Kidney (tissue), 22 donors: ENCODE measurements at places on chromosomes 13 and 19. TPM values are rescaled to one million over a fixed set of nuclear protein-coding genes. Genes with fewer than 3 reads are reported as not detected.
A peak's percentile ranks its signal among the peaks of the same experiment; 100 is the strongest.

FLT1 gene
- total RNA-seq, result 45.7 TPM

RAD23A gene
- total RNA-seq, result 79.2 TPM

ZNF284 gene
- 2.5 TPM for total RNA-seq

- no peaks in the 10 kb centered on the region for H3K36me3 ChIP-seq
- H3K4me3 ChIP-seq, result no peak overlapping the region
- H3K27me3 ChIP-seq, result no peaks in the 10 kb centered on the region
- H3K27ac ChIP-seq, result no peak overlapping the region
- no peaks in the 10 kb centered on the region for H3K4me1 ChIP-seq
- DNase-seq, result no peak
Observed at GRCh38 chr13:79226938-79227337, 179.1 kb downstream of the RBM26 start.

DNA sequence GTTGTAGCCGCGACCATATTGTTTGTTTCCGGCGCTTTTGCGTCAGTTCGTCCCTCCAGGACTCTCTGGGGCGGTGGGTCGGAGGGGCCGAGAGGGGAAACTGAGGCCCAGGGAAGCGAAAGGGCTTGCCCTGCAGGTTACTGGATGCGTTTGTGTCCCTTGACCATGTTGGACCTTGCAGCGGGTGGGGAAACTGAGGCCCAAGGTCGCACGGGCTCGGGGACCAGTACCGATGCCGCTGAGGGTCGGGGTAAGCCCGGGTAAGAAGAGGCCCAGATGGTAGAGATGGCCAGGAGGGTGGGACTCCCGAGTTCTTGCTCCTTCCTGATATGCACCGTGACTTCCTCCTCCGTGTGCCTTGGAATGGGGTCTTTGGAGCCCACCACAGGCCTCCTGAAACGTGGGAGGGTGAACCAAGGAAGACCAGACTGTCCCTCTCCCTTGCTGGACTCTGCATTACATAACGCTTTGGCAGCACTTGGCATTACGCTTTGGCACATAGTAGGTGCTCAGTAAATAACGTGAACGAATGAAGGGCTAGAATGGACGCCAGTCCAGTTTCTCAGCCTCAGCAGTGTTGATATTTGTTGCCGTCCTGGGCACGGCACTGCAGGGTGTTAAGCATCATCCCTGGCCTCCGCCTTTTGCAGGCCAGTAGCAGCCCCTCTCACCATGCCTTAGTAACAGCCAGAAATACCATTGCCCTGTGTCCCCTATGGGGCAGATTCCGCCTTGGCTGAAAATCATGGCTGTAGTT is 743 bp downstream of the CHAF1A start:
- no peak for DNase-seq
- peaks cover 15% of the 10 kb centered on the region for H3K4me1 ChIP-seq
- H3K27me3 ChIP-seq, result no peaks in the 10 kb centered on the region
- H3K27ac ChIP-seq, result no peak overlapping the region
- H3K4me3 ChIP-seq, result peak overlapping the region; percentile 75

DNA sequence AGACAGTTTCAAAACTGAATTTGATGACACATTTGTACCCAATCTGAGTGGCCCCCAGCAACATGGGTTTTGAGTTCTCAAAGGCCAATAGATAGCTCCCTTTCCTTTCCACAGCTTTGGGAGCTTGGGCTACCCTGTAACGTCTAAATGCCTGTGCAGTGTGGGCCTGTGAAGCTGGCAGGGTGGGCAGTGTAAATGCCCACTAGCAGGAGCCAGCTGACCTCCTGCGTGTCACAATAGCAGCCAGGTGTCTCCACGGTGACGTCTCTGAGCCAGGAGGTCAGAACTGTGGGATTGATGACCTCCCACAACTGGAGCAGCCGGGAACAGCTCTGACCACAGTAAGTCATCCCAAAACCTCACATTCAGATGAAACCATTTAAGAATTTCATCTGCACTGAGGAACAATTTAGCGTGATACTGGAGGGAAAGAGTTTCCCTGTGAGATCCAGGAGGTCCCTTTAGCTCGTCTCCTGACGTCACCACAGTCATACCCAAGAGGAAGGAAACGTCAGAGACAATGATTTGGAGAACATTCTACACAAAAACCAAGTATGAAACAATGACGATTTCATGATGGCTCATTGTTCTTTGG is at the start of gene IPO5:
TSS of gene IPO5 (plus strand) at position 300 of the 595 bp plus-strand sequence. CDS start 23,022 bp downstream, outside the sequence.
- H3K4me1 ChIP-seq, result no peaks in the 10 kb centered on the region
- no peak within 1 kb of the TSS for H3K4me3 ChIP-seq
- no peaks in the 10 kb centered on the region for H3K36me3 ChIP-seq
- no peak for DNase-seq

CEACAM20 gene
- total RNA-seq, result not detected

DNA sequence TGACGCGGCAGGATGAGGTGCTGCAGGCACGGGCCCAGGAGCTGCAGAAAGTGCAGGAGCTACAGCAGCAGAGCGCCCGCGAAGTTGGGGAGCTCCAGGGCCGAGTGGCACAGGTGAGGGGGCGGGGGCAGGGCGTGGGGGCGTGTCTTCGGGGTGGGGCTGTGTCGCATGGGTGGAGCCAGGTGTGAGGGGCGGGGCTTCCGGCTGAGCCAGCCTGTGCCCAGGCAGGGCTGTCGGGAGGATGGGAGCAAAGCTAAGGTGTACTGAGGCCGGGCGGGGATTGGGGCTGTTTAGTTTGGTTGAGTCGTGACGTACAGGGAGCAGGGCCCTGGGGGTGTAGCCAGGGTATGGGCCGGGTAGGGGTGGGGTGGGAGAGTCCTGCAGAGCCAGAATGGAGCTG is 62.3 kb downstream of the KCNC3 start:
- H3K36me3 ChIP-seq, result no peaks in the 10 kb centered on the region
- peak; percentile 75 for DNase-seq
- H3K27ac ChIP-seq, result no peak overlapping the region
- no peaks in the 10 kb centered on the region for H3K27me3 ChIP-seq
- no peaks in the 10 kb centered on the region for H3K4me1 ChIP-seq

GRCh38 chr19:46748325-46749109 is 2.3 kb upstream of the STRN4 start:
- no peaks in the 10 kb centered on the region for H3K36me3 ChIP-seq
- no peaks in the 10 kb centered on the region for H3K4me1 ChIP-seq
- no peak overlapping the region for H3K27ac ChIP-seq
- no peaks in the 10 kb centered on the region for H3K27me3 ChIP-seq
- H3K4me3 ChIP-seq, result no peak overlapping the region

GRCh38 chr13:72849571-72849970 is 67.6 kb downstream of the PIBF1 start:
- H3K4me3 ChIP-seq, result no peak overlapping the region
- DNase-seq, result no peak
- H3K36me3 ChIP-seq, result peaks cover 12% of the 10 kb centered on the region
- no peak overlapping the region for H3K27ac ChIP-seq
- no peaks in the 10 kb centered on the region for H3K27me3 ChIP-seq
- peaks cover 3% of the 10 kb centered on the region for H3K4me1 ChIP-seq

GRCh38 chr13:40790154-40790616 is 774 bp downstream of the SLC25A15 start:
- H3K36me3 ChIP-seq, result no peaks in the 10 kb centered on the region
- peaks cover 2% of the 10 kb centered on the region for H3K4me1 ChIP-seq
- no peaks in the 10 kb centered on the region for H3K27me3 ChIP-seq
- H3K4me3 ChIP-seq, result peak overlapping the region; percentile 57
- peak overlapping the region; percentile 85 for H3K27ac ChIP-seq
